ENCODE measurements at places on chromosomes 6 and 20.

- DNase-seq = no peak
Observed at GRCh38 chr20:25238319-25239037, 9.4 kb upstream of the PYGB start.

- no peak for DNase-seq
Observed at GRCh38 chr20:16553101-16553500, 20.1 kb downstream of the KIF16B start.

DNA sequence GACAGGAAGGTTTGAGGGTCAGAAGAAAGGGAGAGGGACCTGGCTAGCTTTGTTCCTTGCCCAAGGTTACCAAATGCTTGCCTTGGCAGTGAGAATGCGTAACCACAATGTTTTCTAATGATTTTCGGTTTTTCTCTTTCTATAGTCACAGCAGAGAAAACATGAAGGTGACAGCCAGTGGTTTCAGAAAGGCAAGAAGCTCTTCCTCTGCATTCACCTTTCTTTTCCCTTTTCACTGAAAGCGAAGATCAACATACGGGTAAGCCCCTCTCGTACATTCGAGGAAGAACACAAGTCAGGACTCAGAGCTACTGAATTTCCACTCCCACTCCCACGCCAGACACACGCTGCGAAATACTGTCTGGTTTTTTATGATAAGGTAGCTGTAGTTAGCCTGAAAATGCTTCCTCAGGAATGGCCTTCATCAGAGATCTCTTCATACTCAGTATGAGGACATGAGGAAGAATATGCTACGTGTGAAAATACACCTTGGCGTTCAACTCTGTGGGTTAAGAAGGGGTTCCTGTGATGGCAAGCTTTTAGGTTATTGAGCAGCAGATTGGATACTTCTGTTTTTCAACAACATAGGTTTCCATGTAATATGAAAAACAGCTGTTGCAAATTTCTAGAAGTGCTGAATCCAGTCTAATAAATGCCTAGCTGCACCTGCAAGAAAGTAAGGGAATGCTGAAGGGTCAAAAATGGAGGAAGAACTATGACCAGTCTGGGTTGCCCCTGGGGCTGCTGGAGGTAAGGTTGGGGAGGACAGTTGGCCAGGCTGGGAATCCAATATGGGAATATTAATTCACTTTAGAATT is 7.4 kb upstream of the CD83 start:
- DNase-seq = no peak

GRCh38 chr6:57109880-57110279 is 19.9 kb downstream of the ZNF451 start:
- DNase-seq = no peak

DNA sequence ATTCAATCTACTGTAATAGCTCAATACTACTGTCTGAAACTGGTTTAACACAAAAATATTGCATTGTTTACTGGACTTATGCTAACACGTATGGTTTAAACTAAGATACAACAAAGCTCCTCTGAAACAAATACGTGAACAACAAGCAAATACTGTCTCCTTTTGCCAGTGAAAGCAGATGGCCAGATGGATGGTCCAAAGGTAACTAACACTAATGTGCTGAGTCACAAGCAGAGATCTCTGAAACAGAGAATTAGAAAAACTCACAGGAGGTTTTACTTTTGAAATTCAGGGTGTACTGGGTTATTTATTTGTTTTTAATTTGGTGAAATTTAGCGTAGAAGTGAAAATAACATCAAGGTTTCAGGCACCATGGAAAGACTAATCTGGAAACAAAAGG is 124.3 kb upstream of the SOX4 start:
- DNase-seq = no peak

DNA sequence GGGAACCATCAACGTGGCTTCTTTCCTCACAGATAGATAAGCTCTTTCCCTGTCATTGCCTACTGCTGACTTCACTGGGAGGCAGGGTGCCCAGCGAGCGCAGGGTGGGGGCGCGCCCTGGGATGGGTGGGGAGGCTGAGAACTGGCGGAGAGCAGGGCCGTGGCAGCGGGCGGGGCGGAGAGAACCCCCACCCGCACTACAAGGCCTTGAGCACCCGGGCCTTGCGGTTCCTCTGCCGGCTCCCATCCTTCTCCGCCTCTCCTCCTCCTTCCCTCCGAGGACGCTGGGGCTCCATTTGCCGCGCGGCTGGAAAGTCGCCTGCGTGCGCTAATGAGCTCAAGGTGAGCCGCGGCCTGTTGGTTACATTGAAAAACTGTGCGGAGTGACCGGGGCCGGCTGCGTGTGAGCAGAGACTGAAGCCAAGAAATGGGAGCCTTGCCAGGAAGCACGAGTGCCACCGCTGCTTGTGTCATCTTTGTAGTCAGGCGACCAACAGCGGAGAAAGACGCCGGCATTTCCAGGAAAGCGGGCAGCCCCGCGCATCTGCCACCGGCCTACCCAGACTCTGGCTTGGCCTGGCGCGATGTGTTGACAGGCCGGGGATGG is 963.5 kb upstream of the SLC35B3 start:
- no peak for DNase-seq
